ENCODE measurements at places on chromosomes 16 and 17.

GRCh38 chr17:57420734-57421717, 164.7 kb downstream of the MSI2 start:
- DNase-seq, result no peak

DNA sequence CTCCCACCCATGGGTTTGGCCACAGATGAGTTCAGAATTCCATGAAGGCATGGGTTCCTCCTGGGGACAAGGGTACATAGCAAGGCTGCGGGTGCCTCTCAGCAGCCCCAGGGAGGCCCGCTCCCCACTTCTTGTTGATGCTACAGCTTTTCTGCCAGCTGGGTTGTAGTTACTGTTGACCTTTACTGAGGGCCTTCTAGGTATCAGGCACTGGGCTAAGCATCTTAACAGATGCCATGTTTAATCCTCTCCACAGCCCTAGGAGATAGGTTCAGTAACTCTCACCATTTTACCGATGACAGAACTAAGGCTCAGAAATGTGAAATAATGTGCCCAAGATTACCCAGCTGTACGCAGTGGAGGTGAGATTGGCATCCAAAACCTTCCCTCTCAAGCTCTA, 54.3 kb upstream of the DLX4 start:
- no peak for DNase-seq

DNA sequence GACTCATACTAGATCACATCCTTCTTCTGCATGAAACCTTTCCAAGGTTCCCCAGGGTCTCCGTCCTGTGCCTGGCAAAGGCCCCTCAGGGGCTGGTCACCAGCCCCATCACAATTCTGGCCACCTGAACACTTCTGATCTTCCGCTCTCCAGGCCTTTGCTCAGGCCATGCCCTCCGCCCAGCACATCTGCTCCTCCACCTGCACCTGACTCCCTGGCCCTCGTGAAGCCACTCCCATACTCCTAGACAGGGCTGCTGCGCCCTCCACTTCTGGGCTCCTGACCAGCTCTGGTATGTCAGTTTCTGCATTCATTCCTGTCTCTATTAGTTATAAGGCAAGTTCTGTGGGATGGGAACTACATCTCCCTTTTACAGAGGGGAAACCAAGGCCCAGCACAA, 1.9 kb upstream of the MYL11 start:
- DNase-seq, result no peak

DNA sequence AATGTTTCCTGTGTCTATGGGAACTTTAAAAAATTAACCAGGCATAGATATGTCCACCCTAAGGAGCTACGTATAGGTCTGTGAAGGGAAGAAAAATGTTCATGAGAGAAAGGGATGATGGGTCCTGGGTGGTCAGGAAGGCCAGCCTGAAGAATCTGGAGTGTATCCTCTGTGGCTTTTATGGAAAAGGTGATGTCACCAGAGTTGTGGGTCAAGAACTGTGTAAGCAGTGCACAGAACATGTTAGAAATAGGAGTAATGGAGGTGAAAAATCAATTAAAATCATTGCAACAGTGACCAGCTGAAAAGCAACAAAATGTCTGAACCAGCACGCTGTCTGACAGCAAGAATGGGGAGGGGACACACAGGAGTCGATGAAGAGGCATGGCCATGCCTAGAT, 68.5 kb downstream of the USP31 start:
- DNase-seq, result peak; percentile 7

DNA sequence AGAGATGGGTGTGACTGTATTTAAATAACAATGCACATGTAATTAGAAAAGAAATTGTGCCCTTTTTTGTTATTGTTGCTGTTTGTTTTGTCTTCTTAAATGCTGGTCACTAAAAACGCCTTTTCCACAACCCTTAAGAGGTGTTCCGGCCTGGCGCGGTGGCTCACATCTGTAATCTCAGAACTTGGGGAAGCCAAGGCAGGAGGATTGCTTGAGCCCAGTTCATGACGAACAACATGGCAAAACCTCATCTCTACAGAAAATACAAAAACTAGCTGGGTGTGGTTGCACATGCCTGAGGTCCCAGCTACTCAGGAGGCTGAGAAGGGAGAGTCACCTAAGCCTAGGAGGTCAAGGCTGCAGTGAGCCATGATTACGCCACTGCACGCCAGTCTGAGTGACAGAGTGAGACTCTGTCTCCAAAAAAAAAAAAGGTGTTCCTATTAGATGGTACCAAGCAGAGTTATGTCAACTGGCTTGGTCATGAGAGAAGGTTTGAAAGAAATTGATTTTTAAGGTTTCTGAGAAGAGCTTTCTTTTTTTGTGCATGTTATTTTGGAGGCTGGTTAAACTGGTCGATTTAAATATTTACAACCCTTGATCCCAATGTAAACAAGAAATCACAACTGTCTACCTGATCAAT, 23.5 kb upstream of the RFFL start:
- no peak for DNase-seq

DNA sequence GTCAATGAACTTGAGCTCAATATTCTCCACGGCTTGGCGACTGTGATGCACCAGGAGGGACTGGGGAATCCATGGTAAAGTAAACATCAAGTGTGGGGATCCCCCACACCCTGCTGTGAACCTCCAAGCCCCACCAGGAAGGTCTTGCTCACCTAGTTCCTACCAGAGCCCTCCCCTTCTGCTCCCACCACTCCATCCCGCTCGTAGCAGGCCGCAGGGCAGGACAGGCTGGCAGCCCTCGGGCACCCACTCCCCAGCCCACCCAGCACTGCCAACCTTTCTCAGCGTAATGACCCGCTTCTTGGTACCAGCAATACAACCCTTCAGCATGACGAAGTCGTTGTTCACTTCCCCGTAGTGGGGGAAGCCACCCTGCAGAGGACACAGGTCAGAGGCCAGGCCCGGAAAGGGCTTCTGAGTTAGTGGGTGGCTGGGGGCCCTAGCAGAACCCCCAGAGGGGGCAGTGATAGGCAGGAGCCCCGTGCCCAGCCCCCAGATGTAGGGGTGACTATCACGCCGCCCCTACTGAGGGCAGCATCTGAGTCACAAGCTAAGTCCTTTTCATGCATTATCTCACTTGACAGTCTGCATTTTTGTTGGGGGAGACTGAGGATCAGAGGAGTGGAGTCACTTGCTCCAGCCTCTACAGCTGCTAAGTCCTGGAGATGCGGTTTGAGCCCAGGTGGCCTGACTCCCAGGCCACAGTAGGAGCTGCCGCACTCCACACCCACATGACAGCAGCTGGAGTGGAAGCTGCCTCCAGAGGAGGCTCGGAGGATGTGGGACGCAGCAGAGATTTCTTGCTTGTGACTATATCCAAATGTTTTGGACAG, 2.8 kb upstream of the MSRB1 start:
- DNase-seq, result no peak

DNA sequence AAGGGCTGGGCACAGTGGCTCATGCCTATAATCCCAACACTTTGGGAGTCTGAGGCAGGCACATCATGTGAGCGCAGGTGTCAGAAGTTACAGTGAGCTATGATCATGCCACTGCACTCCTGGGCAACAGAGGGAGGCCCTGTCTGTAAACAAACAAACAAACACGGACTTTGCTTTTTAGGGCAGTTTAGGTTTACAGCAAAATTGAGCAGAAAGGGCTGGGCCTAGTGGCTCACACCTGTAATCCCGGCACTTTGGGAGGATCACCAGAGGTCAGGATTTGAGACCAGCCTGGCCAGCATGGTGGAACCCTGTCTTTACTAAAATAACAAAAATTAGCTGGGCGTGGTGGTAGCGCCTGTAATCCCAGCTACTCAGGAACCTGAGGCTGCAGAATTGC, 3.3 kb upstream of the CARHSP1 start:
- no peak for DNase-seq

GRCh38 chr16:83956336-83957289, 3.6 kb downstream of the OSGIN1 start:
- peak; percentile 79 for DNase-seq

DNA sequence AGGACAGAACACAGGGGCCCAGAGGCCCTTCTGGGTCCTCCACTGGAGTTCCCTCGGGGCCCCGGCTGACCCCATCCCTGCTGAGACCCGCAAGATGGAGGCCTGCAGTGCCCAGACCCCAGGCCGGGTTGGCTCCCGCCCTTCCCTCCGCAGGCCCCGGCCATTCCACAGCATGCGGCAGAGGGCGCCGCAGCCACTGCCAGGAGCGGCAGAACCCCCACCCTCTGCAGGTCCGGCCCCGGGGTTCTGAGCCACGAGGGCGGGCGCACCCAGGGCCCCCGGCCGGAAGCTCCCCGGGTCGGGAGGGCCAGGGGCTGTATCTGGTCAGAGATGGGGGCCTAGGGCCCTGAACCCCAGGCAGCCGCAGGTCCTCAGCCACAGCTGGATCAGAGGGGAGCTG, 2.4 kb upstream of the PERCC1 start:
- DNase-seq, result peak; percentile 81

DNA sequence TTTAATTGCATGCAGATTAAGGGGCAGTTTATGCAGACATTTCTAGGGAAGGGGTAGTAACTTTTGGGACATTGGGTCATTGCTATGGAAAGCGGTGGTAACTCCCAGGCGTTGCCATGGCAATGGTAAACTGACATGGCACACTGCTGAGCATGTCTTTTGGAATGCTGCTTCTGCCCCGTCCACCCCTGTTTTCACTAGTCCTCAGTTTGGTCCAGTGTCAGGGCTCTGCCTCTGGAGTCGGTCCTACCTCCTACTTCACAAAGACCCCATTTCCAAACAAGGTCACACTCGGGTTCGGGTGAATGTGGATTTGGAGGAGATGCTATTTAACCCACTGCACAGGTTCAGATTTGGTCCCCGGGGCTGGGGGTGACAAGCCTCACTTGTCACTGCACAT, 2.9 kb downstream of the IL34 start:
- no peak for DNase-seq

DNA sequence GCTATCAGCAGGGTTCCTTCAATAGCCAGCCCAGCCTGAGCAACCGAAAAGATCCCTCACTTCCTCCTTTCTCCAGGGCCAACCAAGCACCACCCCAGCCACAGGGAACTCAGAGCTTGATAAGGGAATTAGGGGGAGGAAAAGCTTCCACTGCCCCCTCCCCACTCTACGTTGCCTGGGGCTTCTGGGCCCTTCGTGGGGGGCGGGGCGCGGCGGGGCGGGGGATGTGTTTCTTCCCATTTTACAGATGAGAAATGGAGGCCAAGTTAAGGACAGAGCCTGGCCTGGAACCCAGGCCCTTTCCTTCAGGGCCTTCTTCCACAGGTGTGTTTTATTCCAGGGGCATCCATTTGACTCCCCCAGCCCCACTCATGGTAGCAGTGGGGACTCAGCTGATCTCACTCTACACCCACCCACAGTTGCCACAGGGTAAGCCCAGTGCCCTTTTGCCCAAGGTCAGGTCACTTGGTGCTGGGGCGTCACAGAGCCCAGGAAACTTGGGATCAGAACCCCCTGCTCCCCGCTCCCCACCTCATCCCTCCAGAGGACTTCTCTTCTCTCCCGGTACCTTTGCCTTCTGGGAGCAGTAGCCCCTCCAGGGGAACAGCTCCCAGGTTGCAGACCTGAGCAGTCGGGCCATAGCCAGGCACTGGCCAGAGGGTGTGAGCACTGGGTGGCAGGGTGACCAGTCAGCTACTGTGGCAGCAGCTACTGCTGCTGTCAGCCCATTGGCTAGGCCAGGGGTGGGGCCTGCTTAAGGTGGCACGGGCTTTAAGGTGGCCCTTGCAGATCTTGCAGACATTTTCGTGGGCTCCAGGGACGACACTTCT, at the start of gene LDHD:
Gene LDHD, minus strand, starts transcription at position 700 of the 830 bp plus-strand sequence. Its CDS starts 60 bp downstream, at position 640.
- DNase-seq, result peak; percentile 26

- DNase-seq, result no peak
Observed at GRCh38 chr16:51825779-51826178, 674.7 kb upstream of the SALL1 start.

- peak; percentile 89 for DNase-seq
Observed at GRCh38 chr17:59842901-59843652, 49.7 kb downstream of the TUBD1 start.

GRCh38 chr17:45784293-45784740, at the start of gene CRHR1:
Gene CRHR1, plus strand, starts transcription at chr17:45784320. Its CDS starts 225 bp downstream, at chr17:45784545.
- DNase-seq, result peak; percentile 67

- no peak for DNase-seq
Observed at GRCh38 chr17:77428020-77428748, 287.4 kb downstream of the SEC14L1 start.

DNA sequence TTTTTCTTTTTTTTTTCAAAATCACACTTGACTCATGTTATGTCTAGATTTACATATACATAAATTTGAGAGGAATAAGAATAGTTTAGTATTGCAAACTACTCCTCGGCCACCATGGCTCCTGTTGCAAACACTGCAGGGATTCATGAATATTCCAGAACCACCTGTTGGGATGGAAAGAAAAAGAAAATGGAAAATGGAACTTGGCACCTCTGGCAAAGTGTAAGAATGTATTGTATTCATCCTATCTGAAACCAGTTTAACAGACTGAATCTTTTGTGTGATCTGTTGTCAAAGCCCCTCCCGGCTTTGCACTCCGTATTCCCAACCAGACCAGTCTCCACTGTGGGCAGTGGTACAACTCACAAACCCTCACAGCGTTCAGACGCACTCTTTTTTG, 124.4 kb downstream of the SPECC1 start:
- DNase-seq, result no peak

- DNase-seq, result peak; percentile 60
Observed at GRCh38 chr16:29158785-29159184, 173.9 kb downstream of the LAT start.

GRCh38 chr16:54287131-54288029, 793 bp upstream of the IRX3 start:
- no peak for DNase-seq

GRCh38 chr17:77951123-77951522, 7.4 kb upstream of the TNRC6C start:
- DNase-seq, result no peak

Measured in DMS53 (cell line).